Lung (tissue), 17 donors: ENCODE measurements at places on chromosomes 1 and 21. TPM values are rescaled to one million over a fixed set of nuclear protein-coding genes. Genes with fewer than 3 reads are reported as not detected.

Gene BARHL2
- total RNA-seq = not detected

Gene NID1
- 151 TPM for total RNA-seq

- no peak for DNase-seq
These were observed 24.4 kb upstream of the GPR153 start for GRCh38 chr1:6285336-6285735.

DNA sequence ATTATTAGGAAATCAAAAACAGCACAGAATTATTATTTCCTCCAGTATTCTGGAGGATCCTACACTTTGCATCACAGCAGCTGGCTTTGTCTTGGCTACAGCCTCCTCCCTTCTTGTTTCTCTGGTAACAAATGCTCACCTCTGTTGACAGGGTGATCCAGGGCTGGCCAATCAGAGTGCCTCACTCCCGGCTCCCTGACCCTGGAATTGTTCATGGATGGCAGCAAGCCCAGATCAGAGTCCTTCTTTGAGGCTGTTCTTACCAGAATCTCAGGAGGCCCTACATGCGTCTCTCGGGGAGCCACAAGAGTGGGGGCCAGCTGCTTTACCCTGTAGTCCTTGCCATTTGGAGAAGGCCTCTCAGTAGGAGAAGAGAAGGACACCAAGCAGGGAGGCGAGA lies 48.4 kb upstream of the IGSF5 start:
- peak; percentile 67 for DNase-seq

GRCh38 chr1:3470650-3471355 lies 16.3 kb downstream of the ARHGEF16 start:
- no peak for DNase-seq

- DNase-seq = no peak
These were observed 49.6 kb upstream of the FOXD3 start for GRCh38 chr1:63272811-63273210.

Gene COL9A2
- 6.6 TPM for total RNA-seq

DNA sequence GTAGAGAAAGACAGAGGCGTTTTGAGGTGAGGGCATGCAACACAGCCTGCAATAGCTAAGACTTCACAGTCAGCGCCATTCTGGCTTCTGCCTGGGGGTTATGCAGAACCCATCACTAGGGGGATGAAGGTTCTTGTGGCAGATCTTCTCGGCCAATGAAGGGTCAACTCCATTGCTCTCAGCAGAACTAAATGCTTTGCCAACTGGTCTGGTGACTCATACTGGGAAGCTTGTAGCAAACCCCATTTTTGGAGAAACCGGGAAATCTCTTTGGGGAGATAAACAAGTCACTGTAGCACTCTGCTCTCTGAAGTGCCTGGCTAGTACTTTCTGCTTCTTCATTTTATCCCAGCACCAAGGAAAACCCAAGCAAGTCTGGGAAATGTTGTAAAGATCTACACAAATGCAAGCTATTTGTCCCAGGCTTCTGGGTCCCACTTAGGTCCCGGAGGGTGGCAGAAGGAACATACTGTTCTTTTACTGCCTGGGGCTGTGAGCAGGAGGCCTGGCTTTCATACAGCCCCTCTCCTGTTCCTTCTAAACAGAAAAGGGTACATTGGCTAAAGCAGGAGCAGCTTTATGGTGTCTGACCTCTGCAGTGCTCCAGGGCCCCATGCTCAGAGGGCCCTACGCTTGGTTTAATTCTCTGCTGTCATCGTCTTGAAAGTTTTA lies 28.8 kb downstream of the SHISA4 start:
- no peak for DNase-seq
